ENCODE measurements at places on chromosomes 4 and X.

DNA sequence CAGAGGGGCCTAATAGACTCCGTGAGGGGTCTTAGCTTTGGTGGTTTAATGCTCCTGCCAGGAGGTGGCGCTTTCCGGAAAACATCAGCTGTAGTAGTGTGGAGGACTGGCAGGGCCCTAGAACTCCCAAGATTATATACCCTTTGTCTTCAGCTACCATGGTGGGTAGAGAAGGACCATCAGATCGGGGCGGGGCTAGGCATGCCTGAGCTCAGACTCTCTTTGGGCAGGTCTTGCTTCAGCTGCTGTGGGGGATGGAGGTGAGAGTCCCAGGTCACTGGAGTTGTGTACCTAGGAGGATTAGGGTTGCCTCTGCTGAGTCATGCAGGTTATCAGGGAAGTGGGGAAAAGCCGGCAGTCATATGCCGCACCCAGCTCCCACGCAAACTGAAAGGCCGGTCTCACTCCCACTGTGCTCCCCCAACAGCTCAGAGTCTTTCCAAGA is 63.0 kb upstream of the AGA start:
- no peaks in the 10 kb centered on the region for H3K4me1 ChIP-seq
- no peak overlapping the region for H3K27ac ChIP-seq
- no peak overlapping the region for H3K4me3 ChIP-seq
- no peak for DNase-seq

GRCh38 chr4:42904986-42905385 is 12.5 kb downstream of the GRXCR1 start:
- no peaks in the 10 kb centered on the region for H3K4me1 ChIP-seq
- no peak for DNase-seq
- H3K4me3 ChIP-seq: no peak overlapping the region
- no peaks in the 10 kb centered on the region for H3K36me3 ChIP-seq
- H3K27me3 ChIP-seq: no peaks in the 10 kb centered on the region
- H3K27ac ChIP-seq: no peak overlapping the region

- no peaks in the 10 kb centered on the region for H3K27me3 ChIP-seq
- H3K36me3 ChIP-seq: no peaks in the 10 kb centered on the region
- DNase-seq: no peak
- H3K4me1 ChIP-seq: no peaks in the 10 kb centered on the region
Observed at GRCh38 chrX:38992441-38993096, 191.3 kb downstream of the MID1IP1 start.

DNA sequence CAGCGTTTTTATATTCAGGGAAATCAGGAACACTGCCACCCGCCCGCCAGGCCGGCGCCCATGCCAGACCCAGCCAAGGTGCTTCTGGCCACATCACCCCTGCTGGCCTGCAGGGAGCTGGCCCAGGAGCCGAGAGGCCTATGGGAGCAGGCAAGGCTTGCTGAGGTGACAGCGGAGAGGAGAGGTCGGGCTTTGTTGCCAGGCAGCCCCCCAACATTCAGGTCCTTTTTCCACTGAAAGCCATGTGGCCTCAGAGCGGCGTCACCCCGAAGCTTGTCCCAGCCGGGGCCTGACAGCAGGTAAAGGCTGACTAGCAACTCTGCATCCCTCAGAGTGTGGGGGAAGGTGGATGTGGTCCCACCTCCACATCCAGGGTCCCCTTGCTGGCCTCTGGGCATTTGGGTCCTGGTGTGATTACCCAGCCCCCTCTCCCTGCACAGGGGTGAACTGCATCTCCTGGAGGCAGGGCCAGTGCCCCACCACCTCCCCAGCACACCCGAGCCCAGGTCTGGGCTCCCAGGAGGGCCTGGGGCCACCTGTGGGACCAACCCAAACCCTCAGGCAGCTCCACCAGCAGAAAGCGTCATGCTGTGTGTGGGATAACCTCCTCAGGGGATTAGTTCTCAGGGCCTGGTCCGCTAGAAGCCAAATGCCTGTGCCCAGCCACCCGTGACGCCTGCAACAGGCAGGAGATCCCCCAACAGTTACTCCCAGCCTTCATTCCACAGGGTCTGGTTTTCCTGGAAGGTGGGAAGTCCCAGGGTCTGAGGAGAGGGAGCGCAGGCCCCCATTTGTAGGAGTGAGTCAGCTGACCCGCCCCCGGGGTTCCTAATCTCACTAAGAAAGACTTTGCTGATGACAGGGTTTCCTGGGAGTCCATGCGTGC is at the start of gene PDE6B:
PDE6B (plus strand) TSS at position 869 of the 886 bp plus-strand sequence. CDS start 54 bp downstream, outside the sequence.
- peak; percentile 68 for DNase-seq
- H3K4me3 ChIP-seq: no peak within 1 kb of the TSS
- peaks cover 12% of the 10 kb centered on the region for H3K27me3 ChIP-seq
- H3K36me3 ChIP-seq: no peaks in the 10 kb centered on the region

GRCh38 chr4:155450676-155451075 is 73.9 kb upstream of the MAP9 start:
- H3K4me3 ChIP-seq: no peak overlapping the region
- no peak overlapping the region for H3K27ac ChIP-seq
- H3K36me3 ChIP-seq: peaks cover 1% of the 10 kb centered on the region
- peaks cover 11% of the 10 kb centered on the region for H3K4me1 ChIP-seq
- H3K27me3 ChIP-seq: no peaks in the 10 kb centered on the region
